ENCODE measurements at places on chromosomes 3 and 15.

DNA sequence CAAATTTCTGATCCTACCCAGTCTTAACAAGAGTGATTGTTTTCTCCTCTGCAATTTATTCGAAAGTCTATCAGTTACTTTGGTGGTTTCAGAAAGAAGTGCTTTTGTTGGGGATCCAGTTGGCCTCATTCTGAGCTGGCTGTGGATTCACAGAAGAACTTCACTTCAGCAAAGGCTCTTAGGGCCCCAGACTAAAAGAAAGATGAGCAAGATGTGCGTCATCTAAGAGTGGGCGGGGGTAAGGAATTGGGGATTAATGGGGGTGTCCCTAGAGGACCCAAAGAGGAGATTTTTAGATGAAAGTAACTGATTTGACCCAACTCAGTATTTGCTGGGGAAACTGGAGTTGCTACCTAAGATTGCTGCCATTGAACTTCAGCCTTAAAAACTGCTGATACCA, 63.9 kb upstream of the TSEN2 start:
- no peak for DNase-seq

DNA sequence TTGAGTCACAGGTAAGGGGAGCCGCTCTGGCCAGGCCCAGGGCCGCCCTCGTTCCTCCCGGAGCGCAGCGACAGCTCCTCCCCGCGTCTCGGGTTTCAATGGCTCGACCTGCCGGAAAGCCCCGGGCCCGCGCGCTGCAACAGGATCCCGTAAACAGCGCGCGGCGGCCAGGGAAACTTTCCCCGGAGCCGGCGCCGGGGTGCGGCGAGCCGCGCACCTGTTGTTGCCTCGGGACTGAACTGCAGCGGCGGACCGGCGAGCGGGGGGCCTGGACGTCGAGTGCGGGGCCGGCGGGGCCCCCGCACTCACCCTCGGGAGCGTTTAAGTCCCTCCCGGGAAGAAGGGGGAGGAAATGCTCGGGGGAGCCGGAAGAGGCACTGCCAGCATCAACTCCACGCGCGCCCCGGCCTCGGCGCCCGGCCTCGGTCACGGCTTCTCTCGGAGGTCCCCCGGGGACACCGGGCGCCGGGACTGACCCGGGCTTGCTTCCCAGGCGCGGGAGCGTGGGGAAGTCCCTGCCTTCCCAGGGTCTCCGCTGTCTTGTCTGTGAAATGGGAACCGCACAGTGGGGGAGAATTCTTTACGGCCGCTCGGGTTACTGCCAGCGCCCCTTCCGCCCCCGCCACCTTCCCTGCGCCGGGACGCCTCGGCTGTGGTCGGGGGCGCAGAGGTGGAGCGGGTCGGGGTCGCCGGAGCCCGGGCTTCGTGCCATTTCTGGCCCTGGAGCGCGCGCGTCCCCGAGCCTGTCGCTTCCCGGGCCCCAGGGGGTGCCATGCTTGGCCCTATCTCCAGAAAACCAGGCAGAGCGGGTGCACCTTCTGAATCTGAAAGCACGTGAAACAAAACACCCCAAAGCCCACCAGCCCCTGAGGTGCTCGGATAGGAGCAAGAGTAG, 7.5 kb upstream of the PGPEP1L start:
- peak; percentile 34 for DNase-seq

DNA sequence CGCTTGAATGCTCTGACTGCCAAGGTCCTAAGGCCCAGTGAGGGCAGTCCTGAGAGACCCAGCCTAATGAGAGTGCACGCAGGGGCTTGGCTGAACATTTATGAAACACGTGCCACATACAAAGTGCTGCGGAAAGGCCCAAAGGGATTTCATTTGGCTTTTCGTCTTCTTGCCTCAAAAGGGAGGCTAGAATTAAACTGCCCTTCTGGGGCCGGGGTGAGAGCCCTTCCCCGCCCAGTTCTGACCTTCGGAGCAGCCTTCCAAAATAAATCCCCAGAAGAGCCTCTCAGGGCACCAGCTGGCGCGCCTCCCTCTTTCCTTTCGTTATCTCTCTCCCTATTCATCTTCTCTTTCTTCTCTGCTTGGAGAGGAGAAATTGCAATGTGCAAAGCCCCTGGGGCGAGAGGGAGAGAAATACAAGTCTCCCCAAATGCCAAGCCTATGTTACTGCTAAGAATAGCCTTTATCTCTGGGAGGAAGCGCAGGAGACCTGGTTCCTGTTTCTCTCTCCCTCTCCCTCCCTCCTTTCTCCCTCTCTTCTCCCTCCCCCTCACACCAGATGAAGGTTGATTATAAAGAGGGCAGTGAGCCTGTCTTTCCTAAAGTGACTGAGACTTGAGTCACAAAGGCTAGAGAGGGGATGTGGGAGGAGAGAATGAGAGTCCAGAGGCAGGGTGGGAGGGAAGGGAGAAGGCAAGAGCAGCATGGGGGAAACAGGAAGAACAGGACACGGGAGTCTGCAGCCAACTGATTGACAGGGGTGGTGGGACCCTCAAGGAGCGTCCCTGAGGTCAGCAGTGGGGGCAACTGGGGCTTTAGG, 36.7 kb upstream of the NDUFB4 start:
- DNase-seq, result no peak

- DNase-seq, result no peak
These were observed 141.5 kb downstream of the USP13 start for GRCh38 chr3:179794355-179794754.

DNA sequence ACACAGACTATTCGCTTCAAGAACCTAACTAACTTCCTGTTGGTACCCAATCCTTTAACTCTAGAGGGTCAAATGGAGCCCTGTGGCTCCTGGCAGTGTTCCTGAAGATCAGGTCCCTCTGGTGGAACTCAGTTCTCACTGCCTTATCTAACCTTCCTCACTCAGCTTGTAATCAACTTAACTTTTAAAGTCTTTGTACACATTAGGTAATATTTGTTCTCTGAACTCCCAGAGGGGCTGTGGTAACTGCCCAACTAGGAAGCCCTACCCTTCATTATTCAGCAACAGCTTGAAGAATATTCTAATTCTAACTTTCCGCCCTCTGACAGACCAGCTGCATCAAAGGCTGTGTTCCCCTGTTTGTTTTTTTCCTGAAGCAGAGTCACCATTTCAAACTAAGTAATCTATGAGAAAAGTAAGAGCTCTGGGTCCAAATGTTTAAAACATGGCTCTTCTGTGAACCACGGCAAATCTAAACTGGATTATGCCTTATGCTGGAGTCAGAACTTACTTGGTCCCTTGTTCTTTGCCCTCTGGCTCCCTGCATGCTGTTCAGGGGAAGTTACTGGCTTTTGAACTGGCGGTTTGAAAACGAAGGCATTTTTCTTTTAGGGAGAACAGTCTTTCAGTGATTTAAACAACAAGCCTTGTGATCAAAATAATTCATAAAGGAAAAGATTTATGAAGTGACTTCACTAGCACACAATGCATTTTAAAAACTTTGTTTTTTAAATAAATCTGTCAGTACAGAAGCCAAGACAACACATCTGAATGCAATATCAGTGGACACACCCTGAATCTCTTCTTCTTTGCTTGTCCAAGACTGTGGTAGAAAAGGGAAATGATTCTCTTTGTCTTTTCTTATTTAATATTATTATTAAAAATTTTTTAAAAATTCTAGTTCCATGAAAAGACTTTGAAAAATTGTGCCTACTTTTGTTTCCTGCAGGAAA, 365.6 kb downstream of the TIGIT start:
- DNase-seq, result no peak

DNA sequence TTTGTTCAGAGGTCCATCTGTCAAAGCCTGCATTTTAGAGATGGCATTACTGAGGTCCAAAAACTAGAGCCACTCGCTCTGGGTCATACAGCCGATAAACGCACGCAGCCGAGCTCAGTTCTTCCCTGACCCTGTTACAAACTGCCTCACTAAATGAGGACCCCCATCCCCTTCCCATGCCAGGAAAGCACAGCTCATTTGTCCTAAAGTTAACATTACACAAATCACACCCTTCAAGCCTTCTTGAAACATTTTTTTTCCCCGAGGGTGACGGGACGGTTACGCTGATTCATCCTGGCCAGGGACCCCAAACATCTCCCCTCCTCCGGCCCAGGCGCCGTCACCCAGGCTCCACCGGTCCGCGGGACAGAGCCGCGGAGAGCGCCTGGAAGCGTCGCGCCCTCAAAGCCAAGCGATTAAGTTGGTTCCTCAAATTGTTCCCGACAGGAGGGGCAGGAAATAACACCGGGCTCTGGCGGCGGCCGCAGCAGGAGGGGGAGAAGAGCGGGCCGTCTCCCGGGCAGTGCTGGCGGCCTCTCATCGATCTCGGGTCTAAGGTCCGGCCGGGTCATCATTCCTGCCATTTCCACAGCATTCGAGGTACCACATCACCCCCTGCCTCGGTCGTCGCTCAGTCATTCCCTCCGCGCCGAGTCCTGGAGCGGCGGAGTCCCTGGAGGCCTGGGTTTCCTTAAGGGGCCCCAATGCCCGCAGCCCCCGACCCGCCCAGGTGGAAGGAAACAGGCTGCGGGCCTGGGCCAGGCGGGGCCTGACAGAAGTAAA, 619 bp upstream of the CMTM8 start:
- peak; percentile 27 for DNase-seq

DNA sequence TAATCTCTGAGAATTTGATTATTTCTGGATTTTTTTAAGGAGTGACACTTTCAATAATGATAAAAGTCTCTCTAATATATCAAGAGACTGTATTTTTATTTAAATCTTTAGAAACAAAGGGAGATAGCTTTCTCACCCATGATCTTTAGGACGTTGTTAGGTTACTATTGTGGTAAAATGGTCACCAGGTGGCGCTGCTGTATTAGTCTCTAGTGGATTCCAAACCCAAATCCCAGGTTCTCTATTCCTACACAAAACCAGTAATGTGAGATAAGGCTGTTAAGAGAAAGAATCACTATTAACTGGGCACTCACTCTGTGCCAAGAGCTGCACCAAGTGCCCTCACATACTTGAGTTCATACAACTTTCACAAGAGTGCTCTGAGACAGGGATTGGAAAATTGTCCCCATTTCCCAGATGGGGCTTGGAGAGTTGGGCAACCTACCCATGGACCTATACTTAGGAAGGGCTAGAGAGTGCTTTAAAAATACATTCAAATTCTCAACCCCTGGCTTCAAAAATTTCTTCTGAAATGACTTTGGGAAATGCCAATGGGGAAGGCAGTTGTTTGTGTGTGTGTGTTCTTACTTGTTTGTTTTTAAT, 593.4 kb upstream of the TGFBR2 start:
- peak; percentile 23 for DNase-seq

GRCh38 chr3:13065727-13066126, 7.5 kb downstream of the IQSEC1 start:
- DNase-seq, result no peak

- DNase-seq, result no peak
These were observed 2.6 kb downstream of the ATP8B4 start for GRCh38 chr15:50116477-50116876.

GRCh38 chr15:62365795-62366442, 200.8 kb upstream of the C2CD4B start:
- DNase-seq, result no peak

DNA sequence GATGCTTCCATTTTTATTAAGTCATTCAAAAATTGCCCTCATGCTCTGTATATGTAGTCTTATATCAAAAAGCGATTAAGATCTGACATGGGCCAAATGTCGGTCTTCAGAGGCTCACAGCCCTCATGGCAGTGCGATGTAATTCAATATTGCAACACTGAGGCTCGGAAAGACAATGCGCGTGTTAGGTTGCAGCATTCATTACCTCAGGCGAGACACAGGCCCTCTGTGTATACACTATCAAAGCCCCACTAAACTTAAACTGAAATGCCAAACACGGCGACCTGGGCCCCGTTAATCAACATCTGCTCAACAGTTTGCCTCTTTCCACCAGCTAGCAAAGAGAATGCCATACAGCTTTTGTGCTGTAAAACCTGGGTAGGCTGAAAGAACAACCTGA, 413.4 kb downstream of the ERC2 start:
- DNase-seq, result no peak

GRCh38 chr3:52226229-52226817, 878 bp upstream of the TLR9 start:
- no peak for DNase-seq

- DNase-seq, result no peak
These were observed 42.9 kb upstream of the LMCD1 start for GRCh38 chr3:8458711-8459110.

DNA sequence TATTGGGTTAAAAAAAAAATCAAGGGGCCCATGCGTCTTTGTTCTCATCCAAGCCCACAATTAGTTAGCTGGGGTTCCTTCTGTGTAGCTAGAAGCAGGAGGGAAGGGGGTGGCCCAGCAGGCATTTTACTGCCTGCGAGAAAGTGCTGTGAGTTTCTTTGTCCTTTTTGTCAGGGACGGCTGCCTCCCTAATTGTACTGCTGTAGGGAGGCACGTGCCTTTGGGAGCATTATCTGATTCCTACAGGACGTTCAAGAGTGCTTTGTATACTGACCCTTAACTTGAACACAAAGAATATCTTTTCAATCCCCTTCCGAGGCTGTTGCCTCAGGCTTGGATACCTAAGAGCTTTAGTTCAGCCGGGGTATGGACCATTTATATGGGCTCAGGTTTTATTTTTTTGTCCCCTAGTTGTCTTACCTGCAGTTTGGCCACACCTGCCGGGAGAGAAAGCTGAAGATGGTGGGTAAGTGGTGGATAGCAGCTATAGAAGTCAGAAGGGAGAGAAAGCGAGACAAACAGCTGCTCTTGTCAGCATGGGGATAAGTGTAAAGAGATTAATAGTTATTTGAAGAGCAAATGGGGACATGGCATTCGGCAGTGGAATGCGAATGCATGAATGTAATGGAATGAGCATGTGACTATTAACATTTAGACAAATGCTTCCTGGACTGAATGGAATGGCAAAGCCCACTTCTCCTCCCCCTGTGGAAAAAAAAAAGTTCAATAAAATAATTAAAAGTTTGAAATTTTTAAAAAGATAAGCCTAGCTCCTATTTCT, 175.2 kb downstream of the TP63 start:
- DNase-seq, result no peak

DNA sequence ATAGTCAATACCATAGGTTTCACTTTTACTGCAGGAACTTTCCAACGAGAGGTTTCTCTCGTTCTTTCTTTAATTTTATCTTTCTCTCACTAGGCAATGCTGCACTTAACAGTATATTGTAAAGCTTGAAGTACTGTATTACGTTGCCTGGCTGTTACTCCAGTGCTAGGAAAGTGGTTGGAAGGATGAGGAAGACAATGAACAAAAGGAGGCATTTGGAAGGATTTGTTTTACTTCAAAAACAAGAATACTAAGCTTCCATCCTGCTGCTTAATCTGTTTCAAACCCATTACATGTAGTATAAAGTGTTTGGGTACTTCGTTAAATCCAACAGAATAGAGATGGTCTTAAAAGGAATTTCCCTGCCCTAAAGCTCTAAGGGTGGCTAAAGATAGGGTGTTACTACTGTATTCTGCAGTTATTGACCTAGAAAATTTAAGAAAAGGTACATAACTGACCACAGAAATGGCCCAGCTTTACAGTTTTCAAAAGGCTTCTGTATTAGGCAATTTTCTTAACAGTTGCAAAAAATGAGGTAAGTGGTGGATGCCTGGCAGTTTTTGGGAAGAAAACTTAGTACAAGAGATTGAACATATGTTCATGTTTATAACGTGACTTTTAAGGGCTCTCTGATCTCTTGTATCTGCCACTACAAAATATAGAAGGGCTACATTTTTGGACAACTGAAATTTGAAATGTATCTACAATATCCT, 785 bp upstream of the IFT57 start:
- no peak for DNase-seq

Data from activated T-cell treated with anti-CD3 and anti-CD28 coated beads, Interleukin-2, amount 50 U/mL, for 1 hour (primary cell).